ENCODE measurements at places on chromosomes 13 and 19.

GRCh38 chr19:46791944-46792343 is 3.5 kb upstream of the SLC1A5 start:
- DNase-seq = no peak

- no peak for DNase-seq
Observed at GRCh38 chr19:2336528-2337328, 8.2 kb downstream of the SPPL2B start.

DNA sequence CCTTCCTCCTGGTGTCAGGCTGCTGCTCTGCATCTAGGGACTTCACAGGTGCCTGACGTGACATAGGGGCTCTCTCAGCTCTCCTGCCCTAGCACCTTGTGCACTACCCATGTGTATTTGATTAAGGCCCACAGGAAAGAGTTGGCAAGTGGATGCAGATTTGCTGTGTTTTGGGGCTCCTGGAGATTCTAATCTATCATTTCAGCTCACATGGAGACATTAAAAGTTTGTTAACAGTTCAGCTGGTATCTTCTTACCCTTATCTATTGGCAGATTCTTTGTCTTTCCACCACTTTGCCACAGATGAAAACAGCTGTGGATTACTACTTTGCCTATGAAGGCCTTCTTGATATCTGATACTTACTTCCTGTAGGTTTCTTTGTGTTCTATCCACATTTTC is 41.9 kb downstream of the WASF3 start:
- no peak for DNase-seq

GRCh38 chr13:77810430-77810829 is 108.2 kb downstream of the EDNRB start:
- no peak for DNase-seq

DNA sequence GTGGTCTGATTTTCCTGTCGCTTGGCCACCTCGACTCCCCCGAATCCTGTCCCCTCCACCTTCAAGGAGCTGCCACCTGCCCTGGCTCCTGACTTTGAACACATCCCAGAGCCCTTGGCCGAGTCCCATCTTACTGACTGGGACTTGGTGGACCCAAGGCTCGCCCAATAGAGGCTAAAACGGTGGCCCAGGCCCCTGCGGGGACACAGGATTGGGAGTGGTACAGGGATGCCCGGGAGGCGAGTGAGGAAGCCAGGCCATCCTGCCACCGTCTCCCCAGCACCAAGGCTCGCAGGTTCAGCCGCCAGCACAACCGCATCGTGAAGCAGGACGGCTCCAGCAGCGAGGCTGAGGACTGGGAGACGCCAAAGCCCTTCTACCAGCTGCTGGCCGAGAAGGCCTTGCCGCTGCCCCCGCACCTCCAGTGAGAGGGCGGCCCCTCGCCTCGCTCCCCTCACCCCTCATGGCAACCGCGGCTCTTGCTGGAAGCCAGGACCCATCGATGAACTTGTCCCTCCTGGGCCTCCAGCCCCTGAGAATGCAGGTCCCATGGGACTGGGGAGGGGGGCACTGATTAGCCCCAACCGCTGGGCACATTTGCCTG is 5.3 kb downstream of the SIX5 start:
- DNase-seq = no peak

GRCh38 chr19:54481326-54481930 is 8.3 kb upstream of the CDC42EP5 start:
- no peak for DNase-seq

GRCh38 chr19:47309608-47310007 is at the start of gene C5AR1:
Gene C5AR1, plus strand, starts transcription at chr19:47309861. Its CDS starts 35 bp downstream, at chr19:47309896.
- peak; percentile 9 for DNase-seq
